Osteoblast (primary cell): ENCODE measurements at places on chromosomes 1 and 21. TPM values are rescaled to one million over a fixed set of nuclear protein-coding genes. Genes with fewer than 3 reads are reported as not detected.

- H3K36me3 ChIP-seq: no peaks in the 10 kb centered on the region
- peaks cover 48% of the 10 kb centered on the region for H3K4me1 ChIP-seq
- no peak overlapping the region for H3K4me3 ChIP-seq
- no peak overlapping the region for H3K27ac ChIP-seq
These were observed 838.5 kb downstream of the USP25 start for GRCh38 chr21:16568244-16568643.

DNA sequence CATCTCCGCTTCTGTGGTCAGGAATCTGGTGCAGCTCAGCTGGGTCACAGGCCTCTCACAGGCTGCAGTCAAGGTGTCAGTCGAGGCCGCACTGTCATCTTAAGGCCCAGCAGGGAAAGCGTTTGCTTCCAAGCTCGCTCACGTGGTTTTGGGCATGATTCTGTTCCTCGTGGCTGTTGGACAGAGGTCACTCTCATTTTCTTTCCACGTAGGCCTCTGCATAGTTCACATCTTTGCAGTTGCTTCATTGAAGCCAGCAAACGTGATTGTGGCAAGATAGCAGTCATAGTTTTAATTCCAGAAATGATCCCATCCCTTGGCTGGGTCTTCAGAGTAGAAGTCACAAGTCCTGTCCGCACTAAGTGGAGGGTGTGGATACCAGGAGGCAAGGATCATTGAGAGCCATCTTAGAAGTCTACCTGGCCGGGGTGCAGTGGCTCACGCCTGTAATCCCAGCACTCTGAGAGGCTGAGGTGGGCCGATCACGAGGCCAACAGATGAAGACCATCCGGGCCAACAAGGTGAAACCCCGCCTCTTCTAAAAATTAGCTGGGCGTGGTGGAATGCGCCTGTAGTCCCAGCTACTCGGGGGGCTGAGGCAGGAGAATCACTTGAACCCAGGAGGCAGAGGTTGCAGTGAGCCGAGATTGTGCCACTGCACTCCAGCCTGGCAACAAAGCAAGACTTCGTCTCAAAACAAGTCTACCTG, 24.5 kb downstream of the NECAP2 start:
- H3K4me3 ChIP-seq: no peak overlapping the region
- H3K4me1 ChIP-seq: no peaks in the 10 kb centered on the region
- DNase-seq: no peak
- H3K36me3 ChIP-seq: peaks cover 33% of the 10 kb centered on the region

DNA sequence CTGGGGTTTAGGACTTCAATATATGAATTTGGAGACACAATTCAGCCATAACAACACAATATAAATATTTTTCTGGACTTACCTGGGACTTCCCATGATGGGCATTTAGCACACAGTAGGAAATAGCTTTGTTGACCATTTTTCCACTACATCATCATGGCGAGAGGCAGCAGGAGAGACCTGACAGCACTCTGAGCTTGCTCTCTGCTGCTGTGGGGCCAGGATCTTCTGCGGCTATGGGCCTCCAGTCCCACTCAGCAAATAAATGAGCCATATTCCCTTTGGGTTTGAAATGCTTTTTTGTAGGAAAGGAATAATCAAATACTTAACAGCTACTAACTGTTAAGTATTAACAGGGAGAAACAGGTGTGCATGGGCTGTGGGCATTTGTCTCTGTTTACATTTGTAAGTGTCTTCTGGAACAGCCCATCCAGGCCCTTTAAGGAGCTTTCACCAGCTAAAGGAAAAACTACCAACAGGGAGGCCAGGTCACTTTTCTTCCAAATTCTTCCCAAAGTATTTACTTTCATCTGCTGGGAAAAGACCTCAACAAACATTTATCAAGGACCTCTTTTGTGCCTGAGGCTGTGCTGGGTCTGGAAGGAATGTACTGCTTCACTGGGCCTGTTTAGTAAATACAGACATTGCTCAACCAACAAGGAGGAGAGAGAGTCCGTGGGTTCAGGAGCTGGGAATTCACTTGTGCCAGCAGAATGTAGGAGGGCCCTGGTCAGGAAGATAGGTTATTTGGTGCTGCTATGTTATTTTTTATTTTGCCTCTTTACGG, 133.2 kb downstream of the LRIG2 start:
- no peaks in the 10 kb centered on the region for H3K36me3 ChIP-seq
- no peaks in the 10 kb centered on the region for H3K4me1 ChIP-seq
- no peak for DNase-seq
- peaks cover 11% of the 10 kb centered on the region for H3K27me3 ChIP-seq
- H3K4me3 ChIP-seq: no peak overlapping the region

- no peaks in the 10 kb centered on the region for H3K27me3 ChIP-seq
- DNase-seq: peak; percentile 97
- peaks cover 19% of the 10 kb centered on the region for H3K4me1 ChIP-seq
These were observed 48.4 kb upstream of the DNAJC6 start for GRCh38 chr1:65260851-65261473.

DNA sequence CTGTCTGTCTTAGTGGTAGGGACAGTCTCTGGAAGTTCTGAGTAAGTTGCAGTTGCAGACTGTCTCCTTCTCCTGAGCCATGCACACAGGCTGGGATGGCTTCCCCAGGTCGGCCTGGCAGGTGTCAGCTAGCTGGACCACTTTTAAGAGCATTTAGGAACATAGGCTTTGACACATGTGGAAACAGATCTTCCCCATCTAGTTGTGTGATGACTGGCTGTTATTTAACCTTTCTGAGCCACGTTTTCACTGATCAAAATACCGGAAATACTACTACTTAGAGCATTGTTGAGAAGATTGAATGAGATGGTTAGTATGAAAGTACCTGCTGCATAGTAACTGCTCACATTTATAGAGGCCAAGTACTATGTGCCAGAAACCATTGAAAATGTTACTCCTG, 6.2 kb upstream of the MAPKAPK2 start:
- H3K4me3 ChIP-seq: no peak overlapping the region
- no peaks in the 10 kb centered on the region for H3K36me3 ChIP-seq
- peaks cover 10% of the 10 kb centered on the region for H3K27me3 ChIP-seq

- no peak for DNase-seq
- no peaks in the 10 kb centered on the region for H3K36me3 ChIP-seq
- peaks cover 15% of the 10 kb centered on the region for H3K4me1 ChIP-seq
- H3K27ac ChIP-seq: no peak overlapping the region
- H3K4me3 ChIP-seq: no peak overlapping the region
These were observed 115.6 kb downstream of the TNFSF18 start for GRCh38 chr1:172935062-172935592.

GRCh38 chr1:3638676-3639075, 11.2 kb downstream of the WRAP73 start:
- H3K36me3 ChIP-seq: peaks cover 41% of the 10 kb centered on the region
- H3K4me3 ChIP-seq: no peak overlapping the region
- no peak for DNase-seq
- H3K4me1 ChIP-seq: no peaks in the 10 kb centered on the region

DNA sequence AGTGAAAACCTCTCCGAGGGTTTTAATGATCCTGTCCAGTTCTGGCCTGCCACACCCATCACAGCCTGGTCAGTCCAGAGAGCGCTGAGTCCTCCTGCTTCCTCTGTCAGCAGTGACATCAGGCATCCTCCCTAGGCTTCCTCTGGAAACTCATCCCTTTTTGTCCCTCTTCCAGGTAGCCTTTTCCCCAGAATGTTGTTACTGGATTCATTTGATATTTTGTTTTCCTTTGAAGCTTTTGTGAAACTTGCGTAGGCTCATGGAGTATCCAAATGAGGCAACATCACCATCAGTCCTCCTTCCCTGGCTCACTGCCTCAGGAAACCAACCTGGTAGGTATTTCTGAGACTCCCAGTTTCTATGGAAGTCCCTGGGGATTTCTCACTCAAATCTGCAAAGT, 27.0 kb upstream of the IGSF3 start:
- H3K4me3 ChIP-seq: no peak overlapping the region
- H3K4me1 ChIP-seq: no peaks in the 10 kb centered on the region
- H3K27me3 ChIP-seq: no peaks in the 10 kb centered on the region
- no peak for DNase-seq

DNA sequence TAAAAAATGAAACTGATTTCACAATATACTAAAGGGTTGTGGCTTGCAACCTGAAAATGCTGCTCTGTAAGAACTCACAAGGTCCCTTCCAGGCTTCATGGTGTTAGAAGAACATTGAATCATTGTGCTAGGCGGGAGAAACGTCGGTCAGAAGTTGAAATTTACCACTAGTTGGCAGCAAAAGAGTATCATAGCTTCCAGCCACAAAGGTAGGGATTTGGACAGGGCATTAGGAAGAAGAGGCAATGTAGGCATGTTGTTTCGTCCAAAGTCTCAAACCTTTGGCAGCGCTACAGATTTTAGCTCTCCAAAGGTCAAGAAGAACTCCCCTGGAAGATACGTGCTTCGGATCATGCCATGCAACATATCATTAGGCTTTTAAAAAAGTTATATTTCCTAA, 62.5 kb upstream of the ZP4 start:
- DNase-seq: no peak
- no peaks in the 10 kb centered on the region for H3K27me3 ChIP-seq
- H3K4me3 ChIP-seq: no peak overlapping the region
- no peak overlapping the region for H3K27ac ChIP-seq

DNA sequence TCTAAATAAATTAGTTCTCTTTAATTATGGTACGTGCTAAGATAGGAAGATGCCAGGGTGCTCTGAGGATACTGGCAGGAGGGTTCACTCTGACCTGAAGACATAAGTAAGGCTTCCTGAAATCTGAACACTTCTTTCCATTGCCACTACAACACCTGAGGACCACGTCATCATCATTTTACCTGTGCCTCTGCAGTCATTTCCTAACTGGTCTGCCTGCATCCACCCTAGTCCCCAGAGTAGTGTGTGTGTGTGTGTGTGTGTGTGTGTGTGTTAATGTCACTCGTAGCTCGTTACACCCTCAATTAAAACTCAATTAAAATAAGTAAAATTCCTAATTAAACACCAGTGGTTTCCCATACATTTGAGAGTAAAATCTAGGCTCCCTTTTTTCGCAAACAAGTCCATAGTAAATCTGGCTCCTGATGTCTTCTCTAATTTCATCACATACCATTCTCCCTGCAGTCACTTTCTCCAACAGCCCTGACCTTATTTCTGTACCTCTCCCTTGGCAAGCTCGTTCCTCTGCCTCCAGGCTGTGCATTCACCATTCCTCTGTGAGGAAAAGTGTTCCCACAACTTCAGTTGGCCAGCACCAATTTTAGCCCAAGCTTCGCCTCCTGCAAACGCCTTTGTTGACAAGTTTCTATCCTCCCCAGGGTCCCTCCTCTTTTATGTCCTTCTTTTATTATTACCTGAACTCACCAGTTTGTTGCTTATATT, 8.7 kb downstream of the IL12RB2 start:
- H3K27ac ChIP-seq: no peak overlapping the region
- H3K4me3 ChIP-seq: no peak overlapping the region
- no peaks in the 10 kb centered on the region for H3K36me3 ChIP-seq
- H3K4me1 ChIP-seq: no peaks in the 10 kb centered on the region

DNA sequence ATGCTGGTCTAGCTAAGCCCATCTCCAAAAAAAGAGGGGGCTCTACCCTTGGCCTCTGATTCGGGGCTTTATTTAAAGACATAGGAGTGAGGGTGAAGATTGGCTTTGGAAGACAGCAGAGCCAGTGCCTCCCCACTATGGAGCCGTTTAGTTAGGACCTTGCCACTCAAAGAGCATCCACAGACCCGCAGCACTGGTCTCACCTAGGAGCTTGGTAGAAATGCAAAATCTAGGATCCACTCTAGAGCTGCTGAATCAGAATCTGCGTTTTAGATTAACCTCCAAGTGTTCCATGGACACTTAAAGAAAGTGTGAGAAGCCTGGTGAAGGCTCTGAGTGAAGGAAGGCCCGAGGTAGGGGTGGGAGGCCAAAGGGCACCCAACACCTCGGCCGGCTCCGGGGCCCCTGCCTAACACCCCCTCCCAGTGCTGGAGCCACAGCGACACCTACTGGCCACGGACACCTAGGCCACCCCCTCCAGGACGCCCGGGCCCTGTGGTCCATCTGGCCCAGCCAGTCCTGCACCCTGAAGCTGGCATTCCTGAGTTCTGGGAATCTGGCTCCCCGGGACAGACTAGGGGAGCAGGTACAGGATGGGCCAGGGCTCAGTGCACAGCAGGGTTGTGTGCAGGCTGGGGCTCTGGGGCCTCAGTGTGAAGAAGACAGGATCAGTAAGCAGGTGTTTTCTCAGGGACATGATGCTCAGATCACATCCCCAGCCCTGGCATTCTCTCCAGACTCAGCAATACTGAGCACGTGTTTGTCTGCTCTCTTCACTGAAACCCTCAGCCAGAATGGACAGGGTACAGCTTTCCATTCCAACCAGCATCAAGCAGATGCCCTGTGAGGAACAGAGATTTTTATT, 79.2 kb downstream of the TMEM53 start:
- no peak overlapping the region for H3K4me3 ChIP-seq
- peaks cover 3% of the 10 kb centered on the region for H3K4me1 ChIP-seq
- peaks cover 35% of the 10 kb centered on the region for H3K27me3 ChIP-seq
- no peaks in the 10 kb centered on the region for H3K36me3 ChIP-seq

DNA sequence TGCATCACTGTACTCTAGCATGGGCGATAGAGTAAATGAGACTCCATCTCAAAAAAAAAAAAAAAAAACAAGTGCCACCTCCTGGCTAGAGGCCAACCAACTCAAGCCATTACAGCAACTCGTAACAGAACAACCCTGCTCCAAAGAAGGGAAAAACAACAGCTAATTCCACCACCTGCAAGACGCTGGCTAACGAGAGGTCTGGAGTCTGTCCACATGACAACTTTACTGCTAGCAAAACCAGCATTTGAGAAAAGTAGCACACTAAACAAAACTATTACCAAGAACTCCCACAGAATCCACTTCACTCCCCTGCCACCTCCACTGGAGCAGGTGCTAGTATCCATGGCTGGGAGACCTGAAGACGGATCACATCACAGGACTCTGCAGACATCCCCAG, 24.1 kb upstream of the EGLN1 start:
- H3K4me3 ChIP-seq: no peak overlapping the region
- no peaks in the 10 kb centered on the region for H3K4me1 ChIP-seq
- no peaks in the 10 kb centered on the region for H3K27me3 ChIP-seq
- no peaks in the 10 kb centered on the region for H3K36me3 ChIP-seq

DNA sequence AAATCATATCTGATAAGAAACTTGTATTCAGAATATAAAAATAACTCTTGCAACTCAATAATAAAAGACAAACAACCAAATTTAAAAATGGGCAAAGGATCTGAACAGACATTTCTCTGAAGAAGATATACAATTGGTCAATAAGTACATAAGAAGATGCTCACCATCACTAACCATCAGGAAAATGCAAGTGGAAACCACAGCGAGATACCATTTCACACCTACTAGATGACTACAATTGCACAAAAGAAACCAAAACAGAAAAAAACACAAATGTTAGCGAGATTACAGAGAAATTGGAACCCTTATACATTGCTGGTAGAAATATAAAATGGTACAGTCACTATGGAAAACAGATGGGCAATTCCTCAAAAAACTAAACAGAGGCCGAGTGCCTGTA, 11.5 kb upstream of the ZNF683 start:
- peaks cover 20% of the 10 kb centered on the region for H3K4me1 ChIP-seq
- H3K4me3 ChIP-seq: no peak overlapping the region
- no peak overlapping the region for H3K27ac ChIP-seq
- no peaks in the 10 kb centered on the region for H3K27me3 ChIP-seq

RGS13 gene
- total RNA-seq: not detected in 2 replicates

ZBTB8B gene
- total RNA-seq: under 0.01 TPM in 2 replicates

EFNA4 gene
- 3.5 and 3.6 TPM in 2 replicates for total RNA-seq

FCER1G gene
- 0.29 and 0.72 TPM in 2 replicates for total RNA-seq

CASQ2 gene
- total RNA-seq: not detected in 2 replicates

SH2D1B gene
- total RNA-seq: not detected in 2 replicates

TSPEAR gene
- total RNA-seq: not detected in 2 replicates
